ENCODE measurements at places on chromosomes 3 and 15. TPM values are rescaled to one million over a fixed set of nuclear protein-coding genes. Genes with fewer than 3 reads are reported as not detected.

The ACP3 gene
- 0.99 TPM for total RNA-seq

The GPR87 gene
- 0.29 TPM for total RNA-seq

The CLDN16 gene
- total RNA-seq: not detected

The ALAS1 gene
- 68.5 TPM for total RNA-seq

Measured in smooth muscle cell of trachea (primary cell).